ENCODE measurements at places on chromosomes 7 and 10.

- no peak for DNase-seq
Measured at GRCh38 chr7:37831244-37831643, 17.2 kb upstream of the NME8 start.

- DNase-seq = no peak
Measured at GRCh38 chr10:23399701-23400144, 39.2 kb upstream of the OTUD1 start.

- DNase-seq = no peak
Measured at GRCh38 chr10:15316871-15317464, 54.1 kb downstream of the FAM171A1 start.

- no peak for DNase-seq
Measured at GRCh38 chr10:76882245-76882644, 755.4 kb downstream of the KCNMA1 start.

GRCh38 chr7:99243751-99244337, 28.8 kb upstream of the MYH16 start:
- DNase-seq = no peak
